A549 treated with dexamethasone at 1 μM for 4 hours (cell line): ENCODE measurements at places on chromosomes 4 and X. TPM values are rescaled to one million over a fixed set of nuclear protein-coding genes. Genes with fewer than 3 reads are reported as not detected.

Gene GRIA3
- not detected in 5 replicates for total RNA-seq

Gene ADAMTS3
- total RNA-seq = not detected in 5 replicates

Gene TCEAL8
- 26.3 to 47.2 TPM (median 27.6 TPM) in 5 replicates for total RNA-seq

Gene LRPAP1
- total RNA-seq = 116 to 128 TPM (median 125 TPM) in 5 replicates

Gene PDGFRA
- total RNA-seq = 0.37 to 0.58 TPM (median 0.43 TPM) in 5 replicates

Gene TREX2
- 0.63 to 1.7 TPM (median 1.3 TPM) in 5 replicates for total RNA-seq

Gene KIT
- total RNA-seq = 0.02 to 0.12 TPM (median 0.05 TPM) in 5 replicates

Gene TAPT1
- total RNA-seq = 12.3 to 17.2 TPM (median 14.3 TPM) in 5 replicates

Gene PRKX
- 29.3 to 39.3 TPM (median 37.4 TPM) in 5 replicates for total RNA-seq

Gene OCRL
- 21.1 to 27.7 TPM (median 25.8 TPM) in 5 replicates for total RNA-seq

Gene EIF2S3
- total RNA-seq = 142 to 167 TPM (median 164 TPM) in 5 replicates

Gene CASP3
- 23.5 to 24.7 TPM (median 23.9 TPM) in 5 replicates for total RNA-seq

Gene MAGEE1
- total RNA-seq = 3.4 to 4.8 TPM (median 4.1 TPM) in 5 replicates

Gene FSTL5
- total RNA-seq = 0.05 TPM in 1 of 5 replicates, not detected in the others

Gene GAR1
- total RNA-seq = 36.8 to 41.8 TPM (median 38.9 TPM) in 5 replicates

Gene SYNPO2
- total RNA-seq = 0.72 to 1.3 TPM (median 1.0 TPM) in 5 replicates

Gene RNF128
- 0.03 to 0.06 TPM (median 0.05 TPM) in 3 of 5 replicates, not detected in the others for total RNA-seq

Gene FGFRL1
- 12.2 to 22.0 TPM (median 21.3 TPM) in 5 replicates for total RNA-seq

Gene AFM
- not detected in 5 replicates for total RNA-seq

Gene FGF5
- 0.11 to 0.31 TPM (median 0.12 TPM) in 5 replicates for total RNA-seq

Gene CACNA1F
- not detected in 5 replicates for total RNA-seq

Gene ARMCX1
- total RNA-seq = 0.20 to 0.49 TPM (median 0.34 TPM) in 5 replicates

Gene NUDT11
- 2.6 to 3.2 TPM (median 3.0 TPM) in 5 replicates for total RNA-seq

Gene PUDP
- total RNA-seq = 22.2 to 25.2 TPM (median 24.4 TPM) in 5 replicates

Gene UGT2B10
- total RNA-seq = 0.05 TPM in 1 of 5 replicates, not detected in the others

Gene KLHL15
- total RNA-seq = 3.1 to 4.5 TPM (median 3.6 TPM) in 5 replicates

Gene IL13RA2
- total RNA-seq = 0.07 to 0.60 TPM in 2 of 5 replicates, not detected in the others

Gene PAGE2
- total RNA-seq = not detected in 5 replicates

Gene USP51
- 0.46 to 0.67 TPM (median 0.54 TPM) in 5 replicates for total RNA-seq

Gene NLGN3
- total RNA-seq = 0.70 to 1.5 TPM (median 1.0 TPM) in 5 replicates

Gene NUP54
- 26.1 to 40.3 TPM (median 28.8 TPM) in 5 replicates for total RNA-seq

Gene NSUN7
- 0.22 to 0.46 TPM (median 0.35 TPM) in 5 replicates for total RNA-seq

Gene IQSEC2
- total RNA-seq = 33.1 to 39.7 TPM (median 38.7 TPM) in 5 replicates

Gene HTN1
- 0.02 TPM in 1 of 5 replicates, not detected in the others for total RNA-seq

Gene RAB39B
- 0.71 to 1.0 TPM (median 0.80 TPM) in 5 replicates for total RNA-seq

Gene C4orf54
- total RNA-seq = 0.01 TPM in 1 of 5 replicates, not detected in the others

Gene TLL1
- total RNA-seq = 0.11 to 0.28 TPM (median 0.14 TPM) in 5 replicates

Gene CLCN3
- 14.0 to 21.6 TPM (median 20.6 TPM) in 5 replicates for total RNA-seq

Gene MMGT1
- 16.7 to 23.9 TPM (median 20.4 TPM) in 5 replicates for total RNA-seq

Gene OPN1MW3
- not detected in 5 replicates for total RNA-seq

Gene EDA2R
- 9.5 to 13.6 TPM (median 12.7 TPM) in 5 replicates for total RNA-seq

Gene ART3
- not detected in 5 replicates for total RNA-seq

Gene SFRP2
- total RNA-seq = 0.06 TPM in 1 of 5 replicates, not detected in the others

Gene GSPT2
- 8.5 to 10.0 TPM (median 9.7 TPM) in 5 replicates for total RNA-seq

Gene TMPRSS11D
- not detected in 5 replicates for total RNA-seq

Gene BANK1
- 0.80 to 1.1 TPM (median 1.1 TPM) in 5 replicates for total RNA-seq

Gene KLB
- 0.06 to 0.27 TPM (median 0.16 TPM) in 5 replicates for total RNA-seq

Gene SCLT1
- 4.4 to 6.3 TPM (median 5.2 TPM) in 5 replicates for total RNA-seq
